ENCODE measurements at places on chromosomes 2 and 18. TPM values are rescaled to one million over a fixed set of nuclear protein-coding genes. Genes with fewer than 3 reads are reported as not detected.

The MEP1B gene
- total RNA-seq: 0.05 TPM

The TPO gene
- total RNA-seq: 0.12 TPM

The TMEM37 gene
- 1.8 TPM for total RNA-seq

The LIMS1 gene
- total RNA-seq: 70.3 TPM

The EFR3B gene
- total RNA-seq: 10.0 TPM

The POTEJ gene
- total RNA-seq: not detected

The TSGA10 gene
- 3.7 TPM for total RNA-seq

The TMEM163 gene
- total RNA-seq: 0.06 TPM

Measured in A549 treated with dexamethasone at 1 μM for 4 hours (cell line).